Activated CD8-positive, alpha-beta memory T cell treated with anti-CD3 and anti-CD28 coated beads, Interleukin-2, amount 50 U/mL, for 4 hours (primary cell): ENCODE measurements at places on chromosomes 7 and 10.

GRCh38 chr7:138669364-138669763 lies 31.8 kb downstream of the SVOPL start:
- DNase-seq, result no peak

DNA sequence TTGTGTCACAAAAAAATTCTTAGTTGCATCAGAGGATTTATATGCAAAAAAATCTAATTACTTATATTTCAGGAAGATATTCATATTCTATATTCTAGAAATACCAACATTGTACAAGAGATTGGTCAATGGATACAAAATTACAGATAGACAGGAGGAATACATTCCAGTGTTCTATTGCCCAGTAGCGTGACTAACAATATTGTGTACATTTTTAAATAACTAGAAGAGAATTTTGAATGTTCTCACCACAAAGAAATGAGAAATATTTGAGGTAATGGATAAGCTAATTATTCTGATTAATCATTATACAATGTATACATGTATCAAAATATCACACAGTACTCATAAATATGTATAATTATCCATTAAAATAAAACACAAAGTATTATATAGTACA lies 253.3 kb downstream of the IPMK start:
- no peak for DNase-seq

GRCh38 chr7:2049111-2049781 lies 183.5 kb downstream of the MAD1L1 start:
- DNase-seq, result no peak

- no peak for DNase-seq
Observed at GRCh38 chr7:3896169-3896765, 595.2 kb downstream of the SDK1 start.

DNA sequence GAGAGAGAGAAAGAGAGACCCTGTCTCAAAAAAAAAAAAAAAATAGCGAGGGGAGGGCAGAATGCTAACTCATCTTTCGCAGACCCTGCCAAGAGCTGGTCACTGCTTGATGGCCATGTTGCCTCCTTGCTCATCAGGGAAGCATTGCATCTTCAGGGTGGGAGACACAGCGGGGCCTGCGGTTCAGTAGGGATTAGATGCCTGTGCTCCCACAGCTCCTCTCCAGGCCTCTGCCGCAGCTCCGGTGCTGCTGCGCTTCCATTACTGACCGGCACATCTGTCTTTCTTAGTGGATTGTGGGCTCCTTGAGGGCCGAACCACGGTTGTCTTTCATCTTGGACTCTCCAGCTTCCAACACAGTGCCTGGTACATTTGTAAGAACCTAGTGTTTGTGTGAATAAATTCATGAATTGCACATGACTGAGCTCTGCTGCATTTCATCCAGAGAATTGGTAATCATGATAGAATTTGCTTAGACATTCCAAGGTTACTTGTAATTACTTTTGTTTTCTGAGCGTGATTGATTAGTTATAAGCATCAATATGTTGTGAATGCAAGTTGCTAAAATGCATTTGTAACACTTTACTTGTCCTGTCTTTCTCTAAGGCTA lies 16.8 kb downstream of the HK1 start:
- DNase-seq, result no peak

GRCh38 chr10:28681928-28682750 lies 4.8 kb downstream of the BAMBI start:
- no peak for DNase-seq

DNA sequence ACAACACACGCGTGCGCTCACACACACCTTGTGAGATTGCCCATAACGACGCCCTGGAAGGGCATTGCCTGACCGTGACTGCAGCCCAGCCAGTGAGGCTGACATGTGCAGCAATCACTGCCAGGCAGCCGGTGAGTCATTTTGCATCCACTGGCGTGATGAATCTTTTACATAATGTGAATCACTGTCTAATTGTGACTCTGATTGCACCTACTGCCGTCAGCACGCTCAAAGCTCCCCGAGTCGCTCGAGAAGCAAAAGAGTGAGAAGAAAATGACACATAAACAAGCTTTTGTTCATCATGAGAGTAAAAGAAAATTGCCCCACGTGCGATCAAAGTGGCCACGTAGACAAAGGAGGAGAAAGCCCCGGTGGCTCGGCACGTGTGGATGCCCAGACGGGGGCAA lies 117.4 kb upstream of the PFKP start:
- no peak for DNase-seq

- DNase-seq, result no peak
Observed at GRCh38 chr10:126135177-126135576, 238.8 kb downstream of the FANK1 start.

DNA sequence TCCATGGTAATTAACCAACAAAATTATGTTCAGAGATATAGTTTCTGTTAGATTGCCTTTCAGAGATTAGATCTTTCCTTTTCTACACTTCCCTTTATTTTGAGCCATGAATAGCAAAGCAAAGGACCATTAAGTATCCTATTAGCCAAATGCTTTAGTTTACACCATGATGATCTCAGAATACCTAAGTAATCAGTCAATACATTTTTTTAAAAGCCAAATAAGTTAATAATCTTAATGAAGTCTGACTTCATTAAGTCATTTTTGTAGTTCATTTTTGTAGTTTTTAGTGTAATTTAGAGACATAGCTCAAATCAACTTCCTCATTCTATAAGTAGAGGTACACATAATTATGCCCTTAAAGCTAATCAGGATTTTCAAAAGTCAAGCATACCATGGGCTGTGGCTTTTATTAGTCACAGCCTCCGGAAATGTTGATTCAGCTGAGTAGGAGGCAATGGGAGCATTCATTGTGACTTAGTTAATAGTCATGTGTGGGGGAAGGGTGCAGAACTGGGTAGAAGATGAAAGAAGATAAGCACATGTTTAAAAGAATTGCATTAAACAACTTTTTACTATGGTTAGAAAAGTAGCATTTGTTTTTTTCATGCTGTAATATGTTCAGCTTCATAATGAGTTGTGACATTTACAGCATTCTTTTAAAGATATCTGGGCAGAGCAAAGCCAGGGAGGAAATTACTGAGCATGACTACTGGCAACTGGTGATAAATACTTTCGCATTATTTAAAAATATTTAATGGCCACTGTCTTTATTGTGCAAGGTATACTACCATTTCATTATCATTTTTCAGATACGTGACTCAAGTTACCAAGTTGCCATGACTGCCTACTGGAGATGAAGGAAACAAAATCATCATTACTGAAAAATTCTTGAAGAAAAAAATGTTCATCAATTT lies 57.3 kb upstream of the CCDC71L start:
- DNase-seq, result peak; percentile 66

- DNase-seq, result no peak
Observed at GRCh38 chr7:16926283-16926682, 44.5 kb upstream of the AGR3 start.
